Caco-2 (cell line): ENCODE measurements at places on chromosomes 5 and 9. TPM values are rescaled to one million over a fixed set of nuclear protein-coding genes. Genes with fewer than 3 reads are reported as not detected.
A peak's percentile ranks its signal among the peaks of the same experiment; 100 is the strongest.

DNA sequence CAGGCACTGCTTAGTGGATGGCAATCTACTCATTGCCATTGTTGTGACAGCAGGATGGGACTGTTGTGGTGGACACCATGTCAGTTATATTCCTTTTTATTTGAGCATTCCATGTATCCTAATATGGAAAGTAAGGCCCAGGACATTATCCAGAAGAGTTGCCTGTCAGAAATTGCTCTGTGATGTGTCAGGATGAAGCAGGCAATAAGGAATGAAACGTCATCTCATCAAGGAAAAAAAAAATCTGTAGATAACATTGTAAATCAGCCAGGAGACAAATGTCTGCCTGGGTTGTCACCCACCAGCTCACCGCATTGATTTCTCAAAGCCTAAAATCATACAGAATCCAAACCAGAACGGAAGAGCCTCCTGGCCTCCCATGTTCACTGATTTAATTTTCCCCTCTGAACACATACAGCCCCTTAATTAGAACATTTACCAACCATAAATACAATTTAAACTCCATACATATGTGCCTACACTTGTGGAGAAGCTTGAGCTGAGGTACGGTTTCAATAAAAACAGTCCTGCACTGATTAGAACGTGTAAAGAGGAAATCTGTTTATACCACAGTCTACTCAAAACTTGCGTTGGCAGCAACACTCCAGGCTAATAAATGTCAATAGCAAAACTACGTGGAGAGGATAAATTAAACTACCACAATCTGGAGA lies 73.9 kb downstream of the FOXD1 start:
- no peak overlapping the region for H3K4me3 ChIP-seq
- H3K4me1 ChIP-seq = no peaks in the 10 kb centered on the region
- H3K27me3 ChIP-seq = no peaks in the 10 kb centered on the region
- H3K27ac ChIP-seq = no peak overlapping the region

GRCh38 chr9:130368631-130369103 lies 76.1 kb upstream of the ASS1 start:
- H3K4me1 ChIP-seq = no peaks in the 10 kb centered on the region
- no peak overlapping the region for H3K27ac ChIP-seq
- H3K36me3 ChIP-seq = no peaks in the 10 kb centered on the region
- DNase-seq = peak; percentile 35
- no peak overlapping the region for H3K4me3 ChIP-seq
- no peaks in the 10 kb centered on the region for H3K27me3 ChIP-seq

DNA sequence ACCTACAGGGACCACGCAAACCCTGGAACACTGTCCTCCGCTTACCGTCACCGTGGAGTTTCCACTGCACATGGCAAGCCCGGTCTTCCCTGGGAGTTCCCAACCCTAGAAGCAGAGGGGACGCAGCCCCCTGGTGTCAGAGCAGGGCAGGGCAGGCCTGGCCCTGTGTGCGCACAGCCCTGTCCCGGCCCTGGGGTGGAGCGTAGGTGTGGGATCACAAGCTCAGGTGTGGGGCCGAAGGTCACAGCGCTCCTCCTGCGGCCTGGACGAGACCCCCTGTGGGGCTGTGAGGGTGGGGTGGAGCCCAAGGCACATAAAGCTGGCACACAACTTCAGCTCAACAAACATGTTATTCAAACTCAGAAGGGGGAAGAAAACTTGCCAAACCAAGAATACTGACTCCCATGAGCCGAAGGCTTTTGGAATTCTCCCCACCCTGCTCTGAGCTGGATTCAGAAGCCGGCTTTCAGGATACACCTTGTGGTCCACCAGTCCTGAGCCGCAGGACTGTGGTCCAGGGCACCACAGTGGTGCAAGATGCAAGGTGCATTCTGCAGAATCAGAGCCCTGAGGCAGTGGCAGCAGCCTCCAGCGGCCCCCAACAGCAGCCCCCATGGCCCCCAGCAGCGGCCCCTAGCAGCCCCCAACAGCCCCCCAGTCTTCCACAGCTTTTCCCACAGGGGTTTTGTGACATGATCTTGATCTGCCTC lies 11.8 kb upstream of the EXOC3 start:
- no peaks in the 10 kb centered on the region for H3K36me3 ChIP-seq
- H3K4me1 ChIP-seq = peaks cover 7% of the 10 kb centered on the region; the same call in 1 of the 2 replicates
- DNase-seq = peak; percentile 81
- no peak overlapping the region for H3K4me3 ChIP-seq
- no peaks in the 10 kb centered on the region for H3K27me3 ChIP-seq
- no peak overlapping the region for H3K27ac ChIP-seq

GRCh38 chr5:169183576-169183975 lies 117.4 kb downstream of the SLIT3 start:
- no peaks in the 10 kb centered on the region for H3K27me3 ChIP-seq
- no peak overlapping the region for H3K4me3 ChIP-seq
- no peaks in the 10 kb centered on the region for H3K36me3 ChIP-seq

GRCh38 chr9:98149422-98149821 lies 30.4 kb upstream of the TRIM14 start:
- H3K4me1 ChIP-seq = peaks cover 33% of the 10 kb centered on the region
- H3K27ac ChIP-seq = no peak overlapping the region
- H3K27me3 ChIP-seq = no peaks in the 10 kb centered on the region
- no peak for DNase-seq

LIFR gene
- total RNA-seq = 4.8 and 5.1 TPM in 2 replicates

PCDHA9 gene
- total RNA-seq = not detected in 2 replicates

DNA sequence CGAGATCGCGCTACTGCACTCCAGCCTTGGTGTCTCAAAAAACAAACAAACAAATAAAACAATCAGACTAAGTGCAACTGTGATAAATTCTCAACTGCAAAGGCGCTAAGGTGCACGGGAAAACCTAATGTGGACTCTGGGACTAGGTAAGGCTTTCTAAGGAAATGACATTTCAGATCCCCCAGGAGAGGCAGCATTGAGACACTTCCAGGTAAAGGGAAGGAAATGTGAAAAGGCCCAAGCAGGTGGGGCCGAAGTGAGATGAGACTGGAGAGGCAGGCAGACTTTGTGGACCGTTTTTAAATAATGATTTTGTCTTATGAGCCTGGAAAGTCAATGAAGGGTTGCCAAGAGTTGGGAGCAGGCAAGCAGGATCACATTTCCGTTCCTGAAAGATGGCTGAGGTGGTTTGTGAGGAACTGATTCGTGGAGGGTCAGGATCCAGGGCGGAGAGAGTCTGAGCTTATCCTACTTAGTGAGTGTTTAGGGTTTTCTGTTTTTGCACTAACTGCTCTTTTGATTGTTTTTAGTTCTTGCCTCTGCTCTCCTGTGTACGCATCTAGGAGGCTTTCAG lies 2.0 kb upstream of the APBA1 start:
- no peaks in the 10 kb centered on the region for H3K27me3 ChIP-seq
- no peaks in the 10 kb centered on the region for H3K4me1 ChIP-seq
- H3K27ac ChIP-seq = no peak overlapping the region

DNA sequence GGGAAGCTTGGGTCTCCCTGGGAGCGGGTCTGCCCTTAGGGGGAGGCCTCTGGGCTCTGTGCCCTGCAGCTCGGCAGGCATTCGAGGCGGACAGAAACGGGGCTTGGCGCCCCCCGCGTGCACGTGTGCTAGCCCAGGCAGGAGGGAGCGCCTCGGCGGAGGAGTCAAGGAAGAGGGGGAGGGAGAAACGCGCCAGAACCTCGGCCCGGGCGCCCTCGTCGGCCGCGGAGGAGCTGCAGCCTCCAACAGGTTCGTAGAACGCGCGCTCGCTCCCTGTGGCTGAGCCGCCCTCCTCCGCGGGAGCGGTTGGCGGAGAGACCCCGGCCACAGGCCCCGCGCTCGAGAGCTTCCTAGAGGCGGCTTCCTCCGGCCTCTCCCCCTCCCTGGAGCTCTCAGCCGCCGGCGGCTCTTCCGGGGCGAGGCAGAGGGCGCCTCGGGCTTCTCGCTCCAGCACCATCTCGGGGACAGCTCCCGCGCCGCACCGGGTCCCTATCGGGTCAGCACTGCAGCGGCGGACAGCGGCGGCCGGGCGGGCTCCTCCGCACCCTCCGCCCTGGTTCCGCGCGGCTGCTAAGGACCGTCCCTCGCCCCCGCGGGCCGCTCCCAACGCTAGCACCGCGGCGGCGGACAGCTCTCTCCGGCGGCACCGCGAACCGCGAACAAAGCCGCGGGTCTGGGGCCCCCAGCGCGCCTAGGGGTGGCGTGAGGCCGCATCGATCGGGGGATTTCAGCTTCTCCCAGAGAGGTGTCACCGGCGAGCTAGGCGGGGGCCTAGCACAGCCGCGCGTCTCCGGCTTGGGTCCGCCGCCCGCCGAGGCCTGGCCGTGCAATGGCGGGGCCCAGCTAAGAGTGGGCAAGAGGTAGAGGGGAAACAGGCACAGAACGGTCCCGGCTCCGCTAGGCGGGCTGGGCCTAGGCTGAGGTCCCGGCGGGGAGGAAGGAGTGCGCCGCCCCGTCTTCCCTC lies 74.6 kb upstream of the CPLX2 start:
- H3K36me3 ChIP-seq = no peaks in the 10 kb centered on the region
- H3K27me3 ChIP-seq = peaks cover 1% of the 10 kb centered on the region; the same call in 1 of the 2 replicates

DNA sequence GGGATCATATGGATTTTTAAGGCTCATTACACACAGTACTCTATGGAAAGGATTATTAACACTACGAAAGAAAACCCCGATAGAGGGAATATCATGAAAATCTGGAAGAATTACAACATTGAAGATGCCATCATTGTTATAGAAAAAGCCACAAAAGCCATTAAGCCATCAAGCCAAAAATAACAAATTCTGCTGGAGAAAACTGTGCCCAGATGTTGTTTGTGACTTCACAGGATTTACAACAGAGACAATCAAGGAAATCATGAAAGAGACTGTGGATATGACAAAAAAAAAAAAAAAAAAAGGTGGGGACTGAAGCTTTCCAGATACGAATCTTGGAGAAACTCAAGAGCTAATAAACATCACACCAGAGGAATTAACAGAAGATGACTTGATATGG lies 433.8 kb upstream of the CDH6 start:
- H3K27me3 ChIP-seq = no peaks in the 10 kb centered on the region
- H3K36me3 ChIP-seq = no peaks in the 10 kb centered on the region
- no peak overlapping the region for H3K4me3 ChIP-seq
- H3K27ac ChIP-seq = no peak overlapping the region

DNA sequence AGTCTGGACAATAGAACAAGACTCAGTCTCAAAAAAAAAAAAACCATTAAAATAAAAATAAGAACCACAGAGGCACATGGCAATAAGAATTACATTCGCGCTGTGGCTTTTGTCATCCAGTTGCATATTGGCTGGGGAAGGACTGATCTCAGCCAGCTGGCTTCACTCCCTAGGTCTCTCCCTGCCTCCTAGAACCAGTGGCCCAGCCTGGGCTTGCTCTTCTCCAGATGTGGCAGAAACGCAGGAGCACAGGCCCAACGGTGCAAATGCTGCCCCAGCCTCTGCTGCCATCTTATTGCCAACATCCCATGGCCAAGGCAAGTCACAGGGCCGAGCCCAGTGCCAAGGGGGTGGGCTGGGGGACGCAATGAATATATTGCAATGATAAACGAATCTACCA lies 37.0 kb downstream of the NKX2-5 start:
- DNase-seq = no peak
- no peak overlapping the region for H3K4me3 ChIP-seq
- H3K4me1 ChIP-seq = no peaks in the 10 kb centered on the region
- no peaks in the 10 kb centered on the region for H3K27me3 ChIP-seq

GRCh38 chr9:132833550-132834121 lies 44.4 kb downstream of the AK8 start:
- H3K36me3 ChIP-seq = no peaks in the 10 kb centered on the region
- peak; percentile 14 for DNase-seq
- H3K27me3 ChIP-seq = no peaks in the 10 kb centered on the region; the same call in 1 of the 2 replicates
- no peaks in the 10 kb centered on the region for H3K4me1 ChIP-seq

GRCh38 chr5:144191531-144191930 lies 20.9 kb downstream of the KCTD16 start:
- no peak for DNase-seq
- H3K27me3 ChIP-seq = no peaks in the 10 kb centered on the region
- no peak overlapping the region for H3K4me3 ChIP-seq

PCDHGB7 gene
- total RNA-seq = 2.3 and 2.4 TPM in 2 replicates

TMEM252 gene
- not detected in 2 replicates for total RNA-seq

MED10 gene
- 48.6 and 50.6 TPM in 2 replicates for total RNA-seq

KCNV2 gene
- total RNA-seq = not detected in 2 replicates

DNA sequence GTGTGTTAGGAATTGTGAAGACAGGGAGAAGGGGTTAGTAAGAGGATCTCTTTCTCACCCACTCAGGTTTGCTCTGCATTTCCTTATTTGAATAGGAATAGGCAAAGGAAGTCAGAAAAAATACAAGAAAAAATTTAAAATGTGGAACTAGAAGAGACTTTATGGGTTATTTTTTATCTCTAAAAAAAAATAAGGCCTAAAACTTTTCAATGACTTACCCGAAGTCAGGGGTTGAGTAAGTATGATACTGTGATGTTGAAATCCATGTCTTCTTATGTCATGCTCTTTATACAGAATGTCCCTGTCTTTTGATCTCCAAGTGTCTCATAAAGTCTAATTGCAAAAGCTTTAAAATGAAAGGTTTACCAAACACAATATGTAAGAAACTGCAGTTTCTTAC lies 148.3 kb upstream of the PIK3R1 start:
- H3K4me3 ChIP-seq = no peak overlapping the region
- no peaks in the 10 kb centered on the region for H3K27me3 ChIP-seq
- H3K4me1 ChIP-seq = no peaks in the 10 kb centered on the region
- H3K27ac ChIP-seq = no peak overlapping the region
- no peak for DNase-seq
- no peaks in the 10 kb centered on the region for H3K36me3 ChIP-seq

KIAA0825 gene
- total RNA-seq = 0.26 and 0.50 TPM in 2 replicates

FSTL4 gene
- 2.5 and 2.7 TPM in 2 replicates for total RNA-seq

DNA sequence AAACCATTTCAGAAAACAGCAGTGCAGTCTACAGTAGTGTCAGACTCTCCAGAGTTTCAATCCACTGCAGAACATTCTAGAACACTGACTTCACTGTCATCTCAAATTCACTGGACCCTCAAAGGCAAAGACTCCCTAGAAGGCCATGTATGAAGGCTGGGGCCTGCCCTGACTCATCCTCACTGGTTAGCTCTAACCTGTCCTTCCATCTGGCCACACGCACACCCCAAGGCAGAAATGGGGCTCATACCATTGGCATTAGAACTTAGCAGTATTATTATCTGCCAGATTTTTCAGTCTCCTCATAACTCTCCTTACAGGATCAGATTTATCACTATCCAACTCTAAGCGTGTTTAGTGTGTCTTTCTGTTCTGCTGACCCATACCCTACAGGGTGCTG lies 20.4 kb downstream of the S1PR3 start:
- no peaks in the 10 kb centered on the region for H3K4me1 ChIP-seq
- H3K27ac ChIP-seq = no peak overlapping the region
- DNase-seq = no peak
- no peaks in the 10 kb centered on the region for H3K36me3 ChIP-seq
- H3K27me3 ChIP-seq = no peaks in the 10 kb centered on the region
- H3K4me3 ChIP-seq = no peak overlapping the region

DNA sequence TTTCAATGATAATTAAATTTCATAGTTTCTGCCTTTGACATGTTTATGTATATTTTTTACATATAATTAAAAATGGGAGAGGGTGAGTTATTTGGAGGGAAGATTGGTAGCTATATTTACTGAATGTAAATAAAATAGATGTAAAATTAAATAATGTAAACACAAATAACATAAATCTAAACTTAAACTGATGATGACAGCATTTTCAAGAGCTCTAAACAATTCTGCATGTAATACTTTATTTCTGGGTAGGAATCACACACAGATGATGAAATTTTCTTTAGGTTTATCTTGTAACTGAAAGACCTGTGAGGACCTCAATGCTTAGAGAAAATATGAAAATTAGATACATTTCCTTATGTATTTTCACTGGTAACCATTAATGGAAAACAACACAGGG lies 42.2 kb upstream of the RIOK2 start:
- DNase-seq = no peak
- H3K27ac ChIP-seq = no peak overlapping the region
- no peaks in the 10 kb centered on the region for H3K36me3 ChIP-seq
- H3K4me1 ChIP-seq = peaks cover 19% of the 10 kb centered on the region
- no peaks in the 10 kb centered on the region for H3K27me3 ChIP-seq

- no peaks in the 10 kb centered on the region for H3K27me3 ChIP-seq
- H3K4me3 ChIP-seq = no peak overlapping the region
- DNase-seq = no peak
- H3K36me3 ChIP-seq = peaks cover 5% of the 10 kb centered on the region; the same call in 1 of the 2 replicates
These were observed 44.2 kb downstream of the GSN start for GRCh38 chr9:121312169-121312568.

FST gene
- total RNA-seq = 0.45 and 0.77 TPM in 2 replicates
